ENCODE measurements at places on chromosomes 3 and 15.

- no peak for DNase-seq
Observed at GRCh38 chr3:36663666-36664291, 100.6 kb downstream of the DCLK3 start.

DNA sequence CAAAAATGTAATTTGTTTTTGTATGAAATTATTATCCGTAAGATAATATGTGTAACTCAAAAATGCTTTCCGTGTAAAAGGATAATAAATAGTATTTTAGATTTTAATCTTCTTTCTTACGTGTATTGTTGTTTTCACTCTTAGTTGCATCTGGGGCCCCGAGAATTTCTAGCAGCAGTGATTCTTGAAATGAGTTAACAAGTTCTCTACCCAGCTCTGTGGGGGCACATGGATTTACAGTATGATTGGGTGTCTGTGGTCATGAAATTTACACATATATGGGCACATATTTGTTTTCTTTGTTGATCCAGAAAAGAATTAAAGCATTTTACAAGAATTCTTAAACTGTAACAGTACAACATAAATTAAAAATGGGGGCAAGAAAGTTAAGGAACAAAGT, 145.9 kb upstream of the LRRFIP2 start:
- DNase-seq: no peak

DNA sequence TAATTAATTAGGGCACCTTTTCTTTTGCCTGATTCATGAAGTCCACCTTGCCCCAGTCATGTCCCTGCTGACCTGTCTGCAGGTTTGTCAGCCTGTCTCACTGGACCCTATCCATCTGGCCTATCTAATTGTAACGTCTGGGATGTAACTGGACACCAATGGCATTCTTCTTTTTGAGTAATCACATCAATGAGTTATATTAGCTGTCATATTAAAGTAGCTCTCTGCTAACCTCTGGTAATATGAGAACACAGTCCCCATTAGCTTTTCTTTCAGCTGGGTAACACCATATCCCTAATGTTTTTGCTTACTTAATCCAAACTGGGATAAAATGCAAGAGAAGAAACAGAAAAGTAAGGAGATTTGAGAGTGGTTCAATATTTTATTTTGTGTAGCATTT, 166.2 kb upstream of the VEPH1 start:
- no peak for DNase-seq

- DNase-seq: no peak
Observed at GRCh38 chr3:101950985-101951733, 101.8 kb downstream of the NFKBIZ start.

GRCh38 chr3:9241956-9242355, 7.5 kb downstream of the SRGAP3 start:
- no peak for DNase-seq
